ENCODE measurements at places on chromosomes 12 and 14.

DNA sequence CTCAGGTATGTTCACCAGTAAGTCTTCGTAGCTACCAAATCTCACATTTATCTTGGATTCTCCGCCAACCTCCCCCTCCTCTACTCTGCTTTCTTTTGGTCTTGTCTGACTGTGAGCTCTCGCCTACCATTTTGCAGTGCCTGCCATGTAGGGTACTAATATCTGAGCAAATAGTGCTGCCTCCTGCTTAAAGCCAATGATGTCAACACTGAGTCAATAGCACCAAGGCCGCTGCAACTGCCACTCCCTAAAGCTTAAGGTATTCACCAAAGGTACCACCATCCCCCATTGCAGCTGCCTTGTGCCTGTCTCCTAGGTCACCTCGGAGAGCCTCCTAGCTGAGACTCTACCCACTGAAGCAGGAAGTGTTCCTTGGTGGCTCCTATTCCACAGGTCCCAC lies 114.8 kb upstream of the FUT8 start:
- DNase-seq: no peak
- no peak overlapping the region for H3K27ac ChIP-seq
- H3K27me3 ChIP-seq: no peaks in the 10 kb centered on the region
- no peaks in the 10 kb centered on the region for H3K36me3 ChIP-seq
- no peaks in the 10 kb centered on the region for H3K4me1 ChIP-seq
- no peak overlapping the region for H3K4me3 ChIP-seq

- H3K27ac ChIP-seq: no peak overlapping the region
- no peaks in the 10 kb centered on the region for H3K27me3 ChIP-seq
Observed at GRCh38 chr12:121138284-121138683, 5.6 kb downstream of the P2RX7 start.

- no peaks in the 10 kb centered on the region for H3K36me3 ChIP-seq
- H3K4me3 ChIP-seq: no peak overlapping the region
Observed at GRCh38 chr14:42710071-42710470, 1103.4 kb downstream of the LRFN5 start.

- H3K36me3 ChIP-seq: no peaks in the 10 kb centered on the region
- H3K27me3 ChIP-seq: no peaks in the 10 kb centered on the region
Observed at GRCh38 chr12:15757553-15758255, 31.5 kb downstream of the EPS8 start.

GRCh38 chr14:104271391-104271790 lies 133.0 kb downstream of the KIF26A start:
- no peak overlapping the region for H3K27ac ChIP-seq
- DNase-seq: no peak
- no peak overlapping the region for H3K4me3 ChIP-seq
- H3K36me3 ChIP-seq: no peaks in the 10 kb centered on the region
- H3K4me1 ChIP-seq: peaks cover 5% of the 10 kb centered on the region

- H3K4me1 ChIP-seq: peaks cover 20% of the 10 kb centered on the region
- H3K27me3 ChIP-seq: no peaks in the 10 kb centered on the region
- H3K36me3 ChIP-seq: peaks cover 34% of the 10 kb centered on the region
Observed at GRCh38 chr12:57005980-57006808, at the start of gene ZBTB39. Gene ZBTB39 (minus strand): TSS chr12:57006546. CDS start chr12:57004917, 1,629 bp downstream.

DNA sequence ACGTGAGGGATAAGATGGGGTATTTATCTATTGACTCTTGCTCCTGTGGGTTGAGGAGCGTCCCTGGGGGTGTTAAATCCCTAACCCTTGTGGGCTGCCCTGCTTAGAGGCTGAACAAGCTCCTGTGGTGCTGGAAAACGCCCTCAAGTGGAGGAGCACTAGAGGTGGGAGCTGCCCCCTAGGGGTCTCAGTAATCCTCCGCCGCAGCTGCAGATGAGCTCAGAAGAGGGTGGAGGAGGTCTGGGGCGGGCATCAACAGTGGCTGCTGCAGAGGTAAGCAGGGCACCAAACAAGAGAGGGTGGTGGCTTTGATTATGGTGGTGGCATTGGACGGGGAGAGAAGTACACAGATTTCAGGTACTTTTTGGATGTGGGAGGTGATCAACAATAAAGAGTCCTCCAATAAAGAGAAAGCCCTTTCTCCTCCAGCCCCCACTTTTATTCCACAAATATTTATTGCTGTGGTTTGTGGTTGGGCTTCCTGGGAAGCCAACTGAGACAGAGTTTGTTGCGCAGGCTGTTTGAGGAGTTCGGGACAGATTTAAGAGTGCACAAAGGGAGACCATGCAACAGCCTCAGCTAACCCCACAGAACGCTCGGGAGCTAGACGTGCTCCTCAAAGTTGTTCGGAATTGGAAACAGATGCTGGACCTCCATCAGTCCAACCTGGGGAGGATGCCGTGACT lies 179.9 kb downstream of the ADCK1 start:
- no peak overlapping the region for H3K4me3 ChIP-seq
- no peaks in the 10 kb centered on the region for H3K4me1 ChIP-seq
- H3K27ac ChIP-seq: no peak overlapping the region
- H3K27me3 ChIP-seq: no peaks in the 10 kb centered on the region
- DNase-seq: no peak

GRCh38 chr12:5442251-5443006 lies 10.5 kb downstream of the NTF3 start:
- H3K36me3 ChIP-seq: no peaks in the 10 kb centered on the region
- H3K27ac ChIP-seq: no peak overlapping the region
- DNase-seq: no peak
- peaks cover 9% of the 10 kb centered on the region for H3K27me3 ChIP-seq
- H3K4me1 ChIP-seq: no peaks in the 10 kb centered on the region

GRCh38 chr12:124509676-124510300 lies 57.6 kb downstream of the NCOR2 start:
- peaks cover 68% of the 10 kb centered on the region for H3K4me1 ChIP-seq
- DNase-seq: no peak
- peak overlapping the region; percentile 58 for H3K27ac ChIP-seq
- no peak overlapping the region for H3K4me3 ChIP-seq
- no peaks in the 10 kb centered on the region for H3K36me3 ChIP-seq

- no peak overlapping the region for H3K4me3 ChIP-seq
- H3K36me3 ChIP-seq: no peaks in the 10 kb centered on the region
- H3K27ac ChIP-seq: no peak overlapping the region
- H3K4me1 ChIP-seq: peaks cover 47% of the 10 kb centered on the region
- no peak for DNase-seq
Observed at GRCh38 chr12:79555028-79555925, 135.5 kb downstream of the PAWR start.
